ENCODE measurements at places on chromosomes 16 and 17.

- peak; percentile 50 for DNase-seq
Measured at GRCh38 chr17:43907998-43908721, 824 bp upstream of the MPP2 start.

GRCh38 chr17:61425682-61426481 lies 26.2 kb downstream of the TBX2 start:
- DNase-seq: no peak

DNA sequence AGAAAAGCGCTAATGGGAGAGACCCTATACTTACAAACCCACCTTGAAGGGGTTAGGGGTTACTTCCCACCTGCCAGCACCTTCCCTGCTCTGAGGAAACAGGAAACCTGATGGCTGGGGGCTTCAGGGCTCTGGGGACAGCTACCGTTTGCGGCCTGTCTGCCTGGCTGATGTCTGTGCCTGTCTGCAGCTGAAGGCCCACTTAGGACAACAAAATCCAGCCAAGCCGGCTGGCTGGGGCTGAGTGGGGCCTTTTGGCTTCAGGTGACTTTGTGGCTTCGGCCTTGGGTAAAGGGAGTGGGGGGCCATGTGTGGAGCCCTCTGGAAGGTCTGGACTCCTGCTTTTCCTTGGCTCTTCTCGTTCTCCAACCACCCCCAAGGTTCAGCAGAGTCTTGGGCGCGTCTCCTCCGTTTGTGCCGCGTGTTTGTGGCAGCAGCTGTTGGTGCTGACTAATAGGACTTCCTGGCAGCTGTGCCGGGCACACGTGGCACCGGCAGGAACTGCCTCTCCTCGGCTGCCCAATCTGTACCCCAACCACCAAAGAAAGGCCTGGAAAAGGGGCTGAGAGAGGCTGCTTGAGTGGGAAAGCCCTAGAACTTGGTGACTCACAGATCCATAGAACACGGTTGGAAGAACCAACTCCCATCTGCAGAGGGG lies 186.7 kb downstream of the MSI2 start:
- DNase-seq: no peak

DNA sequence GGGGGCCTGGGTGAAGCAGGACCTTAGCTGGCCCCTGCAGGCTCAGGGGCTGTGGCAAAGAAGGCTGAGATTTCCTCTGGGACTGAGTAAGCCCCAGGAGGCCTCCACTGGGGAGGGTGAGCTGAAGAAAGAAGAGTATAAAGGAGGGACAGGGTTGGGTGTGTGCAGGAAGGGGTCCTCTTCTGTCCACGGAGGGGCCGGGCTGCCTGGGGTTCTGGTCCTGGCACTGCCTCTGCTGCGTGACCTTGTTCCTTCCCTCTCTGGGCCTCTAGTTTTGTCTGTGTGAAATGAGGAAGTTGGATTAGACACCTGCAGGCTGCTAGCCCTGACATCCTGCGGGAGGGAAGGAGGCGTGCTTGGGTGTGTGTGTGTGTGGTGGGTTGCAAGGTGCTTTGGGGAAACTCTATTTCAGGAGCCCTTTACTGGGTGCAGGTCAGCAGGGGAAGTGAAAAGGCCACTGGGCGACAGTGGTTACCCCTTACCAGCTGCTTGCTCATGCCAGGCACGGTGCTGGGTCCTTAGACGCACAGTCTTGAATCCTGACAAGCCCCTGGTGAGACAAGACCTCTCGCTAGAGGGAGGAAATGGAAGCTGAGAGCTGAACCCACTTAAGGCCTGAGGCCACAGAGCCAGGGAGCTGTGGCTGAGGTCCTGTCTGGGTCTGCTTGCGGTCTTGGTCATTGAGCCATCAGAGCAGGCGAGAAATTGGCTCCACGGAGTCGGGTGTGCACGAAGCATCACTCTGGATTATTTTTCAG lies 60.7 kb downstream of the OR1D5 start:
- DNase-seq: no peak

DNA sequence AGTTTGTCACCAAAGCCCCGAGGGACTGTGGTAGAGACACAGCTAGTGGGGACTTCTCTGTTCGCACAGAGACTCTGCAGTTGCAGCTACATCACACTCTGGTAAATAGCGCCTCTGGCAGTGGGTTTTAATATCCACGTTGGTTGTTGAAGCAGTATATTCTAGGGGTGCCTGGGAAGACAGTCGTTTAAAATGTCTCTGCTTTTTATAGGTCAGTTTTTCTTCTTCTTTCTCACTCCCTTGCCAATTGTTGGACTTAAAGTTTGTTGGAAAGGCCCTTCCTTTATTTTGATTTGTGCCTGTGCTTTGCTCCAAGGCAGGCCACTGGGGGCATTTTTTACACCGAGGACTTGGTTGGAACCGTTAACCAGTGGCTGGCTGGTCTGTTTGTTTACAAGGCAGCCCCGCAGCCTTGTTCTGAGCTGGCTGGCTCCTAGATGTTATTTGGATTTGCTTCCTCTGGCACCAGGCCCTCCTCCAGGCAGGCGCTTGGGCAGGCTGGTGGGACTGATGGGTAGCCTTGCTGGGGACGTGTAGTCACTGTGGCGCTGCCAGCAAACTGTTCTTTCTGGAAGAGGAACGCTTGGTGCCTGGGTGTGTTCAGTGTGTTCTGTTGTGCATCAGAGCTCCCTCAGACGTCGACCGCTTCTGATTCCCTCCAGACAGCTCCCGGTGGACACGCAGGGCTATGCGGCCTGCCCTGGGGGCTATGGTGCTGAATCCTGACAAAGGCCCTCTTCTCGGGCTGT lies 218.2 kb upstream of the CHMP6 start:
- no peak for DNase-seq

- DNase-seq: no peak
Measured at GRCh38 chr16:78957317-78958100, 643.0 kb downstream of the MAF start.

DNA sequence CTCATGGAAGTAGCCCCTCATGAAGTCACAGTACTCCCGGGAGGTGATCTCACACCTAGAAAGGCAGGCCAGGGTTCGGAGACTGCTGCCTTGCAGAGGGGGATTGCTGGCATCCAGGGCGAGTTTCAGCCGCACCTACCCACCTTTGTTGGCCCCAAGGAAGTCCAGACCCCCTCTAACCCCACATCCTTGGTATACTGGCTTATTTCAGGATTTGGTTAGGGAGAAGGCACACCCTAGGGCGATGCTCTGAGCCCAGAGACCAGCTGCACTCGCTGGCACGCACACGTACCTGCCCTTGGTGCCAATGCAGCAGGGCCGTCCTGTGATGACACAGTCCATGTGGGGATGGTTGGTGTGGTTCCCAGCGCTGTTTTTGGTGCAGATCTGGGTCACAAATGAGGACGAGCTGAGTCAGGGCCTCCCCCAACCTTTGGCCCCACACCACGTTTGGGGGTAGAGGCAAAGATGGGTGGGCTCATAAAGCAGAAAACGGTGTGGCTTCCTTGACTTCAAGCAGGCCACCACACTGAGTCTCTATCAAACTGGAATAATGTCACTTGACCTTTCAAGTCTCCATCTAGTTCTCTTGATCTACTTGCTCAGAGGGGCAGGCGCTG lies 5.9 kb downstream of the SNRNP25 start:
- no peak for DNase-seq

DNA sequence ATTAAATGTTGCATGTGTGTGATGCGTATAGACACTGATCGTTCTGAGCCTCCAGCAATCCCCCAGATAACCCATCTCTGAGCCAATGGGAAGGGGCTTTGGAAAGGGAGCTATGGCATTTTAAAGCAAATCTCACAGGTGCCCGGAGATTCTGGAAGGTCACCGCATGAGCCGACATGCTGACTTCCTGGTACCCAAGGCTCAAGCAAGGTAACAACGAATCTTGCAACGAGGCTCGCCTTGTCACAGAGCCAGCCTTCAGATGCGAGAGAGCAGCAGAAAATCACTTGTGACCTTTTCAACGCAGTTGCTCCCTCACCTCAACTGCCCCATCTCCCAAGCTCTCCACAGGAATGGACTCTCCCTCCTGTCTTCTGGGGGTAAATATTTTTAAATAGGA lies 154.8 kb upstream of the CDH5 start:
- DNase-seq: no peak

- DNase-seq: no peak
Measured at GRCh38 chr16:30095166-30096078, 591 bp downstream of the YPEL3 start.

GRCh38 chr16:53457670-53458069 lies 23.4 kb downstream of the RBL2 start:
- no peak for DNase-seq

DNA sequence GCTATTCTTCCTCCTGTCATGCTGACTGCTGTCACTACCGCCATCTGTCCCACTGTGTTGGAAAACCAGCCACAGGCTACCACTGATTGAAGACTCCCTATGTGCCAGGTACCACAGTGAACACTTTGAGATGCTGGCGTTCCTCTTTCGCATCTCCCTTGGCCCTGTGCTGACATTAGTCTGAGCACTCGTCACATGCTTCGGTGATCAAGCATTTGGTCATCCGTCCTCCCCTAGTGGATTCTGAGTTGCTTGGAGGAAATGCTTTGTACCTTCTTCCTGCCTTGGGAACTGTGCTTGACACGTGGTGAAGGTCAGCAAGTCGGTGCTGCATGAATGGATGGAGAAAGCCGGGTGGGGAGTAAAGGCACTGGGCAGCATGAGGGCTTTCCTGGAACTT lies 260.1 kb downstream of the SNX29 start:
- no peak for DNase-seq

DNA sequence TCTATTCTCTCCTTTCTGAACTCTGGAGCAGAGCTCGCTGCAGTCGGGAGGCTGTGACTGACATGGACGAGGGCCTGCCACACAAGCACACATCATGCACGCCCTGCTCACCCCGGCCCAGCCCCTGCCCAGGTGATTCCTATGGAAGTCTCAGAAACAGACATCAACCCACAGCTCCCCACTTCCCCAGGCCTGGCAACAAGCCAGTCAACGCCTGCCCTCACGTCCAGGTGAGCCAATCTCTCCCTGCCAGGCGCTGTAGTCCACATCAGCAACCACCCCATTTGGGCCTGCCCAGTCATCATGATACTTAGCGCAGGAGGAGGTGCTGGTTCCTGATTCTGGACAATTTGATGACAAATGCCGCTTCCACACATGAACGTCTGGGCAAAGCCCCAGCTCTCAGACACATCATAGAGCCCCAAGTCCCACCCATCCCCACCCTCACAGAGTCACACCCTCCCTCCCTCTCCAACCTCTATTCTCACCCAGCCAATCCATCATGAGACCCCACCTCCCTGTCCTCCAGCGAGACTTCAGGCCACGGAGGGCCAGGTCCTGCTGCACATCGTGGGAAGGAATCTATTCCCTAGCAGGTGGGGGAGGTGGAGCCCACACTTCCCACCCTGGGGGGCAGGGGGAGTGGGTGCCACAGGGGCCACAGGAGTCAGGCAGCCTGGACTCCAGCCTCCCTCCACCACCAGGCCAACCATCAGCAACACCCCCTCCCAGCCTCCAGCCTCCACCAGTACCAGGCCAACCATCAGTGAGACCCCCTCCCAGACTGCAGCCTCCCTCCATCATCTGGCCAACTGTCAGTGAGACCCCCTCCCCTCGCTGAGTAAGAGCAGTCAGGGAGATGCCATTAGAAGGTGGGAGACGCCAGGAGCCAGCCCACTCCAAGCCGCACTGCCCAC lies 33.7 kb upstream of the GSG1L start:
- DNase-seq: no peak

- DNase-seq: peak; percentile 88
Measured at GRCh38 chr17:2239882-2240430, 63.6 kb downstream of the SMG6 start.

GRCh38 chr16:72182976-72183375 lies 11.0 kb upstream of the PMFBP1 start:
- DNase-seq: no peak

DNA sequence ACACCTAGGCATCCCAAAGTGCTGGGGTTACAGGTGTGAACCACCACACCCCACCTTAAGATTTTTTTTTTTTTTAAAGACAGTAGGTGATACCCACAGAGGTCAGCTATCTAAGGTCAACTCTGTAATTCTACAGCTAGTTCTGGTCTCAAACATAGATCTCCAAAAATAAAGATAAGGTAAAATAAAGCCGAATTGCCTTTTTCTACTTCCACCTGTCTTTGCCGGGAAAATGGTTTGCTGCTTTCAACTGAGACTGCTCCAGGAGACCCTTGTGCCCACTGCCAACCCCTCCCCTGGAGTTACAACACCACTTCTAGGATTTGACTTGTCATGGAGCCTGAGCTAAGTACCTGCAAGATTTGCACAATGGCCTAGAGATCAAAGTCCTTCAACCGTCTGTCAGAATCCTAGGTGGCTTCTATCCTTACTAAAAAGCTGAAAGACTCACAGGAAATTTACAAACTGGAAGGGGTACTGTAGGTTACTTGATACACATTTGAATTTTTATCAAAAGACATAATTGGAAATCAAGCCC lies 4.7 kb upstream of the CNOT1 start:
- no peak for DNase-seq

DNA sequence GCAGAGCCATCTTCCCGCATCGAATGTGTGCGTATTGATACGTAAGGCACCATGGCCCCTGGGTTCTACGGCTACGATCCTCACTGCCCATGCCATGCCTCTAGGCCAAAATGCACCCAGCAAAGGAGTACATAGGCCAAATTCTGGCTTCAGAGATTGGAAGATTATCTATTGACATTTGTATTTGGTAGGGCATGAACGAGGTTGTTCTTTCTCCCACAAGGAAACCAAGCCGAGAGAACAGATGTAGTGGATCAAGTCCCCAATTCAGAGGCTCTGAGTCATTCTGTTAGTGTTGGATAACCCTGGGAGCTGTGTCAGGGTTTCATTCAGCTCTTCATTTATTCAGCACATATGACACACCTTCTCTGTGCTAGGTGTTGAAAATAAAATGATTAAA lies 36.5 kb downstream of the HOXB1 start:
- DNase-seq: no peak

GRCh38 chr17:13176436-13176835 lies 158.6 kb upstream of the ELAC2 start:
- DNase-seq: no peak

GRCh38 chr16:27579087-27579980 lies 29.4 kb downstream of the KATNIP start:
- peak; percentile 41 for DNase-seq

DNA sequence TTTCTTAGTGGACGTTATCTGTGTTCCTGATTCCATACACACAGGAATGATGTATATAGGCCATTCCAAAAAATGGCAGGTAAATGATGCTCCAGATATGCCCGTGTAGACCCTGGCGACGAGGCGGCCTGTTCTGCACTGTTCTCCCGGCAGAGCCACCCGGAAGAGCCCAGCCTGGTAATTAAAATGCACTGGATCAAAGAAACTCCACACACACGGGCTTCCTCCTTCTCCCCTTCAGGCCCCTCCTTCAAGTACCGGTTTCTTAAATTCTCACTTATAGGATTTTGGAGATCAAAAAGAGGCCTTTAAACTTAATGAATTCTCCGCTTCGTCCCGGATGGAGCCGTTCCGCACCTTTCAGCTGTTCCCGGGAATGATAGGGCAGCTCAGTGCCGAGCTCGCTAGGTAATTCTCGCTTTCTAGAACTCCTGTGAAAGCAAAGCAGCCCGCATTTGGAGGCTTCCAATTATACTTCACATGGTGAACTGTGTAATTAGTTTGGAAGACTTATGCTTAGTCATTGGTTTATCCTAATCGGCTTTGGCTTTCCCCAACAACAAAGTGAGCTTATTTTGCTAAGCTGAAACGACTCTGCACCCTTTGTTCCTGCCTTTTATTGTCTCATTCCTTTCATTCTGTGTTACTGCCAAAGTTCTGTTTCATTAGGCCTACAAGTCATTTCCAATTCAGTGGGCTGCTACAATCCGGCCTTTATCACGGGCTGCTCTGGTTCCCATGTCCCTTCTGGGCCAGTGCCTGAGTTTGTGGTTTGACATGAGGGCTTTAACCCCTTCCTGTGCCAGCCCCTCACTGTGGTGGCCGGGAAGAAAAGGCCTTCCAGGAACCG lies 150.0 kb downstream of the MSI2 start:
- peak; percentile 67 for DNase-seq

Measured in HFFc6 (cell line).